ENCODE measurements at places on chromosomes 3 and 15.

GRCh38 chr15:19944261-19944888, 597.2 kb downstream of the GOLGA6L6 start:
- no peak for DNase-seq

DNA sequence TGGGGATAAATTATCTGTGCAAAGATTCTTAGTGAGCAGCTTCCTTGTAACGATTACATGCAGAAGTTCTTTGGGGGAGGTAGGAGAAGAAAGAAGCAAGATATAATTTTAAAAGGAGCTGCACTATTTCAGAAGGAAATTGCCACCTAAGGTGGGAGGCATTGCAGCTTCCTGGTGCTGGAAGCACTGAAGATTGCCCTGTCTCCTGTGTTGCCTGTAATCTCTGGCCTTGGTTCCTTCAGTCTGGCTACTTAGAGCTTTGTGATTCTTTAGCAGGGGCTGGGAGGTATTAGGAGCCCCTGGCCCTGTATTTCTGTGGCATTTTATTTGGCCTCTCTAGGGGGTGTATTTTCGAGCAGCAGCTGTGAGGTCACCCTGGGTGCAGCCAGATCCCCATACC, 35.5 kb downstream of the CACNA2D3 start:
- no peak for DNase-seq

DNA sequence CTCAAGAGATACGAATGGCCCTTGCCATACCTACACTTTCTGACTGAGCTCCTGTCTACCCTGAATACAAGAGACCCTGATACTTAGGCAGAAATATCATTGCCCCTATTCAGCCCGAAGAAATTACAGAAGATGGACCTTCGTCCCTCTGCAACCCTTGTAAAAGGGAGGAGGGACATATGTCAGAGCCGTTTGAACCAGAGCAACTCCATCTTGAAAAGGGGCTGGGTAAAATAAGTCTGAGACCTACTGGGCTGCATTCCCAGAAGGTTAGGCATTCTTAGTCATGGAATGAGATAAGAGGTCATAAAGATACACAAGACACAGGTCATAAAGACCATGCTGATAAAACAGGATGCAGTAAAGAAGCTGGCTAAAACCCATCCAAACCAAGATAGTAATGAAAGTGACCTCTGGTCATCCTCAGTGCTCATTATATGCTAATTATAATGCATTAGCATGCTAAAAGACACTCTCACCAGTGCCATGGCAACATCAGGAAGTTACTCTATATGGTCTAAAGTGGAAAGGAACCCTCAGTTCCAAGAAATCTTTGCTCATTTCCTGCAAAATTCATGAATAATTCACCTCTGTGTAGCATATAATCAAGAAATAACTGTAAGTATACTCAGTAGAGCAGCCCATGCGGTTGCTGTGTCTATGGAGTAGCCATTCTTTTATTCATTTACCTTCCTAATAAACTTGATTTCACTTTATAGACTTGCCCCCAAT, 49.7 kb upstream of the GPD1L start:
- DNase-seq = no peak

GRCh38 chr15:81023483-81024264, 23.0 kb downstream of the TLNRD1 start:
- peak; percentile 84 for DNase-seq

GRCh38 chr15:80423215-80423614, 19.0 kb downstream of the ARNT2 start:
- DNase-seq = no peak

- no peak for DNase-seq
Observed at GRCh38 chr3:47533996-47534454, 20.5 kb upstream of the ELP6 start.

GRCh38 chr15:65835447-65835846, 33.8 kb upstream of the RAB11A start:
- no peak for DNase-seq

DNA sequence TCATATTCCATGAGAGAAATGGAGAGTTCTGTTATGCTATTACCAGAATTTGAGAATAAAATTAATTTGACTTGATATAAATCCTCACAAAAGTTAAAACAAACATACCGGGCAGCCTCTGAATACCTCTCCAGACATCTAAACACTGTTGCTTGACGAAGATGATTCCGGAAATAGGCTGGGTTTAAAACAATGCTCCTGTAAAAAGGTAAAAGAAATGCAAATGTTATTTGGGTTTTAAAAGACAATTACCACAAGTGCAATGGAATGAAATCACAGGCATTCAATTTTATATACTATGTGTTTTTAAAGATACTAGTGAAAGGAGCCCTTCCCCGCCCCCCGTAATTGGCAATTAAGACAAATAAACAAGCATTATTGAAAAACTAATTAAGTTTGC, 121.7 kb downstream of the SPATA16 start:
- no peak for DNase-seq

DNA sequence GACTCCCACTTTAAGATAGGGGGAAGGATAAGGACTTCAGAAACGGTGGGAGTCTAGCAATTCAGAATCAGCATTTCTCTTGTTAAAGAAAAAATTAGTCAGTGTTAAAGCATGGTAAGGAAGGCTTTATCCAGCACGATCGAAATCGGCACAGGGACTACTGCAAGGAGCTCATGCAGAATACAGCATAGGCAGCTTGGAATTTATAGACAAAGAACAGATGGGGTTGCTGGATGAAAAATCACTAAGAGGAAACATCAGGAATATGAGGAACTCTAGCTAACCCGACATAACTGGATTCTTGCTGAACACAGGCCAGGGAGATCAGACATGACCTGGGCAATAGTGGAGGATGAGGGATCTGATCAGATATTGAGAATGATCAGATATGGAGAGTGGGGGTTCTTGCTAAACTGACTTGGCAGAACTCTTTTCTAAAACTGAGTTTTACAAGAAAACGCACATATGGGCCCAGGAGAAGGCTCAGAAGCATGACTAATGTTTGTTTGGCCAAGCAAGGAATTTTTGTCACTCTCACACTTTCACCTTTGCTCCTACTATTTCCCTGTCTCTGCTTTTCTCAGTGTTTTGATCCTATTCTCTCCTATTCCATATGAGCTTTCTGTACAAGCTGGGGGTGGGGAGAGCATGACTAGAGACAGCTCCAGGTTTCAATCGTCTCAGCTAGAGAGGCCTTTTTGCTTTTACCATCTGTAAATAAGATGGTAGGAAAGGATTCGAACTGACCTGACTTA, 3.9 kb upstream of the PLCH1 start:
- no peak for DNase-seq

DNA sequence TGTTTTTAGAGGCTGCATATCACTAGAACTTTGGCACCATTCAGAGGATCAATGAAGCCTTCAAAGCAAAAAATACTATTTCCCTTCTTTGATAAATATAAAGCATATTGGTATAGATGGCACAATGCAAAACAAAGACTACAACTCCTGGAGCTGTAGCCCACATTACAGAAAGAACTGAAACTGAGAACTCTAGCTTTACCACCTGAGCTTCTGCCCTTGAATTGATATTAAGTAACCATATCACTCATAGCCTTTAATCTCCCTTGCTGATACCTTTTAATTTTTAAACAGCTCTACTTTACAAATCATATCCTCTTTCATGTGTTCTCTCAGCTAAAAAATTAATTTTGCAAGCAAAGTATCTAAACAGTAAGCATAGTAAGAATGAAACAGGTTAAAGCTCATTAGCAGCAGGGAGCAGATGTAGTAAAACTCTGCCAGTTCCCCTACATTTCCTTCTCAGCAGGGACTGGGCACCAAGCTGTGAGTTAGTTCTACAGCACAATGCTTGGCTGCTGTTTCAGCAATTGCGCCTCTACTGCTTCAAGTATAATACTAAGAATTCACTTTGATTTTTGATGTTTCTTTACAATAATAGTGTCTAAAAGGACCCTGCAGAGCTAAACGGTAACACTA, 97.9 kb upstream of the NANOGP8 start:
- no peak for DNase-seq

- no peak for DNase-seq
Observed at GRCh38 chr15:23416349-23417276, 30.4 kb downstream of the GOLGA6L2 start.

GRCh38 chr15:70061696-70062270, 35.9 kb downstream of the TLE3 start:
- DNase-seq = no peak

DNA sequence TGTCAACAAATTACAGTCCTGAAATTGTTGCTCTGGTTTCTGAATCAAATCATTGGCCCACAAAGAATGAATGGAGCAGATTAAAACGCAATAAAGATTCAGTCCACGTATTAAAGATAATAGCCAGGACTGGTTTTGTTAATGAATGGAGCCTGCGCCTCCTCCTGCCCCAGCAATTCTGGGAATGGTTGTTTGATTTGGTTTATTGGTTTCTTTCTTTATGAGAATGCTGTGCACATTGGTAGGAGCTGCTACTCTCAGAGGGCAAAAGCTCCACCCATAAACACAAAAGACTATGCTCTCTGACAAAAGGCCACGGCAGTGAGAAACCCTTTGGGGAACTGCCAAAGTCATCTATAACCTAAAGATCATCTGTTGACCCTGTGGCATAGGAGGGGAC, 261.1 kb downstream of the ABHD5 start:
- DNase-seq = no peak

DNA sequence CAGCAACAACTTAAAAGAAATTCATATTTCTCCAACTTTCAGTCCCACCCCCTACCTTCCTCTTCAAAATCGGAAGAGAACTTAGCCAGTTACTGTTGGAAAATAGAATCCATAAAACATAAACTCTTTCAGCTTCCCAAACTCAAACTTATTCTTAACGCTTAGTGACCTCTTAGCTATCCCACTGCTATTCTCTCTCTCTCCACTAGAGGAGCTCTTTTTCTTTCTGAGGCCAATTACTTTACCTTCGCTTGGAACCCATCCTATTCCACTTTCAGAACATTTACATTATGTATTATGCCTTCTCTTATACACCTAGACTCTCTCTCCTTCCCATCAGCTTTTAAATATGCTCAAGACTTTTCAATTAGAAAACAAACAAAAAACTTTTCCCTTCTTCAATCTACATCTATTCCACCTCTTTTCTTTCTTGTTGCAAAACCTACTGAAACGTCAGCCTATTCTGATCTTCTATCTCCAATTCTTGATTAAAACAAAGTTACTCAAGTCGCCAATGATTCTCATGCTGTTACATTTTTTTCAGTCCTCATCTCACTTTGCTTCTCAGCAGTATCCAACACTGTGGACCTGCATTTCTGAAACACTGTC, 13.4 kb upstream of the GHSR start:
- DNase-seq = no peak

DNA sequence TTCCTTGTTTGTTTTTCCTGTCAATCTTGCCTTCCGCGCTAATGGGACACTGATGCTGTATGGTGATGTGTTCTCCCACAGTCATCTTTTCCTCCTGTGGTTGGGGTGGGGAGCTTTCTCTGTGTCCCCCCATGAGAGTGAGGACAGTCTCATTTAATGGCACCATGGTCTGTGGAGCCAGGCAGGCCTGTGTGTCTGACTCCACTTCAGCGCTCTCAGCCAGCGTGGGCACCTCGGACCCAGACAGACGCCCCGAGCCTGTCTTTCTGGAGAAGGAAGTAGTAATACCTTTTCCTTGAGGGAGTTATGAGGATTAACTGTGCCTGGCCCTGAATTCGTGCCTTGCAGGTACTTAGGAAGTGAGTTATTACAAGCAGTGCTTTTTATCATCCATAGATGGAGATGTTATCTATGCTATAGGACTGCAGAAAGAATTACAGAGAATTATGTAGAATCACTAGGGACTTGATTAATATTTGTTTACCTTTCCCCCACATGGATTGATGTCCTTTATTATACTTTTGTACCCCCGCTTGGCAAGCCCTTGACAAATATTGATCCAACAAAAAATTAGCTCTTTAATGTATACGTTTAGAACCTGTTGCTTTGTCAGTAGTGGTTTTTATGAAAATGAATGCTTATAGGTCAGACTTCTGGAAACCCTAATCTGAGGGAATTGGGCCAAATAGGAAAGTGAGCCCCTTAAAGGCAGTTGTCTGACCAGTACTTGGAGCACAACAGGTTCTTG, 152.4 kb downstream of the PGPEP1L start:
- DNase-seq = no peak

GRCh38 chr3:100254168-100254777, 6.5 kb upstream of the TBC1D23 start:
- peak; percentile 59 for DNase-seq

- DNase-seq = no peak
Observed at GRCh38 chr3:185950728-185951127, 12.9 kb upstream of the TRA2B start.

- no peak for DNase-seq
Observed at GRCh38 chr15:40782609-40783227, 12.9 kb downstream of the C15orf62 start.

DNA sequence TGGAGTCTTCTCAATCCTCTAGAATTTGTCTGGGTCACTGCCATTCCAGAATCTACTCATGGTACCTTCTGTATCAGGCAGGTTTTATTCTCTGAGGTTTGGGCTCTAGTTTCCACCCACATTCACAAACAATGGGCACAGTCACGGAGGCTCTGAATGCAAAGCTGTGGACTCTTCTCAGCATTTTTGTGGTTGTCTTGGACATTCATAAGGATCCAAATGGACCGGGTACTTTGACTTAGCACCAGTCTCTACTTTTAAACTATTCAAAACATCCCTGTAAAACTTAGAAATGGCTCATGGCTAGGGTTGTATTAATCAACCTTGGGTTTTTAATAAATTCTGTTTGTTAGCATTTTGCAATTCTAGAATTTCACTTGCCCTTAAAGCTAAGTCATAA, 277.9 kb upstream of the THBS1 start:
- DNase-seq = no peak

DNA sequence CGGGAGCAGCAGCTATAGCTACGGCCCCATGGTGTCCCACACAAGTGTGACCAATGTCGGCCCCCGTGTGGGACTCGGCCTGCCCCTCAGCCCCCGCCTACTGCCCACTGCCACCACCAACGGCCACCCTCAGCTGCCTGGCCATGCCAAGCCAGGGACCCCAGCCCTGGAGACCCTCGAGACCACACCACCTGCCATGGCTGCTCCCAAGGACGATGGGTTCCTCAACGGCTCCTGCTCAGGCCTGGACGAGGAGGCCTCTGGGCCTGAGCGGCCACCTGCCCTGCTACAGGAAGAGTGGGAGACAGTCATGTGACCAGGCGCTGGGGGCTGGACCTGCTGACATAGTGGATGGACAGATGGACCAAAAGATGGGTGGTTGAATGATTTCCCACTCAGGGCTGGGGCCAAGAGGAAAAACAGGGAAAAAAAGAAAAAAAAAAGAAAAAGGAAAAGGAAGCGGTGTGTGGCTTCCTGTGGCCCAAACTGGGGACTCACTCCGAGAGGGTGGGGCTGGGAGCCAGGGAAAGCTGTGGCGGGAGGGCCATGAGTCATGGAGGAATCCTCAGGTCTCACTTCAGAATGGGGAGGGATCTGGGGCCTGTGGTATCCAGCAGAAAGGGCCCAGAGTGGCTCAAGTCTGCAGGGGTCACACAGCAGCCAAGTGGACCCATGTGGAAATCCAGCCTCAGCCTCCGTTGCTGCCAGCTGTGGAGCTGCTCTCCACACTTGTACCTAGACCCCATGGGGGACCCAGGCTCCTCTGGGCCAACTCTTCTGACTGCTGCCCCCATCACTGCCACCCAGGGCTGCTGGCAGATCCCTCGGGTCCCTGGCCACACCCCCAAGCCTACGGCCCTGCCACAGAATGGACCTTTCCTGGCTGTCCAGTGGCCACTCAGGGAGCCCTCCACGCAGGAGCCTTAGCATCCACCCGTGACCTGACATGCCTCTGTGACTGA, 26.1 kb downstream of the PTH1R start:
- peak; percentile 42 for DNase-seq

Measured in left cardiac atrium (tissue), 4 donors.